ENCODE measurements at places on chromosomes 4 and X.

DNA sequence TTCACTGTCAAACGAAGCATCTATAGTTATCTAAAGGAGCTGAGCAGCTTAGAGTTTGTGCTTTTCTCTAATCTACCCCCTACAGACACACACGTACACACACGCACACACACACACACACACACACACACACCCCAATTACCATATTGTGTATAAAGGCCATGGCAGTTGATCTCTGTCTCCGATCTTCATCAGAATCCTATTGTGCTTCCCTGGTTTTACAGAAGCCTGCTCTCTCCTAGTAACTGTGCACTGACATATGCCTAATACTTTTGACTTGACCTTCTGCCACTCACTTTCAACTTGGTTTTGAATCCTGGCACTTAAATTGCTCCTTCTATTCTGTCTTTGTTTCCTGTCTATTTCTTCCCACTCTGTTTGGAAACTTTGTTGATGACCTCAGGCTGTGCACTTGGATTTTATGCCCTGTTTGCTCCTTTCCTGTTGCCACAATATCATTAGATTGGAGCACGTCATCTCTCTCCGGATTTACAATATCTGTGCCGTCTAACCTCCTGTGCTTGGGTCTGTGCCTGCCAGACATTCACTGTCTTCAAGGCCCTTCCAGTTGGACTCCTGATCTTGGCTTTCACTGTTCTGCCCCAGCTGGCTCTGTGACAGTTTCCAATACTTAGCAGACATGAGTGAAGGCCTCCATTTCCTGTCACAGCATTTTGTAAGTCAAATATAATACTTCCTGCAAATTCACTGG is 928.1 kb downstream of the FAT4 start:
- DNase-seq = no peak

DNA sequence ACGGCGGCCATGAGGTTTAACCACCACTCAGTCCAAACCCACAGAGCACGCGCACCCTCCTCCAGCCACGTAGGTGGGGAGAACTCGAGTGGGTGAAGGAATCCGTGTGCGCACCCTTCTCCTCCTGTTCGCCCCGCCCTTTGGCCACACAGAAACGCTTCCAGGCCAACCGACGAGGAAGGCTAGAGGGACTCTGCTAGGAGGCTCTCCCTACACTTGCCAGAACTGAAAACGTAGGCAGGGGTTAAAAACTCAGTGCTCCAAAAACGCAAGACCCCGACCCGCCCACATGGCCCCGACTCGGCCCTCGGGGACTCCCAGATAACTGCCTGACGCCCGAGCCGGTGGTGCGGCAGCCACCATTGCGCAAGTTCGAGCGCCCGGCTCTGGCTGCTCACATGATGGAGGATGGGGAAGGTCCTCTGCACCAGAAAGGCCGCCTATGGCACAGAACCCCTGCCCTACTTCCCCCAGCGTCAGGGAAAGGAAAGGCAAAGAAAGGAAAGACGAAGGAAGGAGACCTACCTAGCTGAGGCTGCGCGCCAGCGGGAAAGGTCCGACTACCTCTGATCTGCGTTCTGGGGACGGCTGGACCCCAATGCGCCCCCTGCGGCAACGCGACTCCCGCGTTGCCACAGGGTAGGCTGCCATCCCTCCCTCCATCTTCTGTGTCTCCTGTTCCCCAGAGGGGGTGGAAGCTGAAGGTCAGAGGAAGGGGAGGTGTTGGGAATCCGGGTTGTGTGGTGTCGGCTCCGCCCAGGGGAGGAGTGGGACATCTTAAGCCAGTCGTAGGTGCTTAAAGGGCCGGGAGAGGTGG is 201.9 kb upstream of the AGTR2 start:
- no peak for DNase-seq

- no peak for DNase-seq
Measured at GRCh38 chr4:2259036-2259540, 2.8 kb downstream of the MXD4 start.

GRCh38 chr4:2599304-2599654 is 62.8 kb downstream of the FAM193A start:
- DNase-seq = no peak

- no peak for DNase-seq
Measured at GRCh38 chr4:24810871-24811631, 15.7 kb downstream of the SOD3 start.

Measured in stimulated activated CD4-positive, alpha-beta T cell treated with anti-CD3 and anti-CD28 coated beads, Interleukin-1b, Interleukin-23, amount 100 ng/mL, for 1 hour (primary cell).